ENCODE measurements at places on chromosomes 6 and 20.

- no peak for DNase-seq
Observed at GRCh38 chr6:56579155-56579851, 63.4 kb downstream of the DST start.

- DNase-seq = no peak
Observed at GRCh38 chr20:7437311-7437710, 502.9 kb downstream of the HAO1 start.

- no peak for DNase-seq
Observed at GRCh38 chr20:17806739-17807441, 107.1 kb downstream of the BANF2 start.

DNA sequence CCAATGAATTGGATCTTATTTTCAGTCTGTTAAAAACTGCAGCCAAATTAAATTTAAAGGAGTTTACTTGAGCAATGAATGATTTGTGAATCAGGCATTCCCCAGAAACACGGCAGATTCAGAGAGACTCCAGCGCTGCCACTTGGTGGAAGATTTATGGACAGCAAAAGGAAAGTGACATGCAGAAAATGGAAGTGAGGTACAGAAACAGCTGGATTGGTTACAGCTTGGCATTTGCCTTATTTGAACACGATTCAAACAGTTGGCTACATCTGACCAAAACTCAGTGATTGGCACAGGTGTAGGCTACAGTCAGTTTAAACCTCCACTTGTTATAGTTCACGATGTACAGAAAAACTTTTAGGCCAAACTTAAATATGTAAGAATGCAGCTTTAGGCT, 257.6 kb upstream of the IMPG1 start:
- DNase-seq = no peak

- no peak for DNase-seq
Observed at GRCh38 chr20:63100174-63100925, 93.6 kb upstream of the BHLHE23 start.

GRCh38 chr20:34069341-34070078, 42.5 kb downstream of the EIF2S2 start:
- DNase-seq = no peak

DNA sequence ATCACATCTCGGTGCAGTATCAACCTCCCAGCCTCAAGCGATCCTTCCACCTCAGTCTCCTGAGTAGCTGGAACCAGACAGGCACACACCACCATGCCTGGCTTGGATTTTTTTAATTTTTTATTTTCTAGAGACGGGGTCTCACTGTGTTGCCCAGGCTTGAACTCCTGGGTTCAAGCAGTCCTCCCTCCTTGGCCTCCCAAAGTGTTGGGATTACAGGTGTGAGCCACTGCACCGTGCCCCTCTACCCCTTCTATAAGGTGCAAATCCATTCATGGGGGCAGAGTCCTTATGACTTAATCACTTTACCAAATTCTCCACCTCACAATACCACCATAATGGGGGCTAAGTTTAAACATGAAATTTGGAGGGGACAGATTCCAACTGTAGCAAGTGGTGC, 37.7 kb downstream of the TMEM181 start:
- DNase-seq = no peak

GRCh38 chr6:7048894-7049293, 58.9 kb upstream of the RREB1 start:
- no peak for DNase-seq

GRCh38 chr6:151681433-151682059, 125.9 kb upstream of the ESR1 start:
- no peak for DNase-seq

- no peak for DNase-seq
Observed at GRCh38 chr6:14676064-14676463, 558.5 kb downstream of the CD83 start.

DNA sequence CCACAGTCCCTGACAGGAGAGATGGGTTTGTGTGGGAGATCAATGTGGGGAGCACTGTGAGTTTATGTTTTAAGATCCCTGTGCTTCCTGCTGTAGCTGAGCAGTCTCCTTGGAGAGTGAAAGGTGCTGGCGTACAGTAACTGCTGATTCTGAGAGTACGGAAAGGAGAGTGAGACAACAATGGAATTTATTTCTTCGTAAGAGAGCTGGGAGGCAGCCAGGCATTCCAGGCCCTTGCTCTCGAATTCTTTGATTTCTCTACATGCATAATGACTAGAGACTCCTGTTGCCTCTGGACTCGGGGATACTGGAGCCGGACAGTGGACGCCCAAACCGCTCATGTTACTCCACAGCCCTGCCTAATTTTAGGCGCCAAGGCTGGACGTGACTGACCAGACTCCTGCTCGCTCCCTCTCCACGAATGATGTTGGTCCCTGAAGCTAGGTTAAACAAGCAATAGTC, 131.0 kb upstream of the PHACTR1 start:
- DNase-seq = no peak

DNA sequence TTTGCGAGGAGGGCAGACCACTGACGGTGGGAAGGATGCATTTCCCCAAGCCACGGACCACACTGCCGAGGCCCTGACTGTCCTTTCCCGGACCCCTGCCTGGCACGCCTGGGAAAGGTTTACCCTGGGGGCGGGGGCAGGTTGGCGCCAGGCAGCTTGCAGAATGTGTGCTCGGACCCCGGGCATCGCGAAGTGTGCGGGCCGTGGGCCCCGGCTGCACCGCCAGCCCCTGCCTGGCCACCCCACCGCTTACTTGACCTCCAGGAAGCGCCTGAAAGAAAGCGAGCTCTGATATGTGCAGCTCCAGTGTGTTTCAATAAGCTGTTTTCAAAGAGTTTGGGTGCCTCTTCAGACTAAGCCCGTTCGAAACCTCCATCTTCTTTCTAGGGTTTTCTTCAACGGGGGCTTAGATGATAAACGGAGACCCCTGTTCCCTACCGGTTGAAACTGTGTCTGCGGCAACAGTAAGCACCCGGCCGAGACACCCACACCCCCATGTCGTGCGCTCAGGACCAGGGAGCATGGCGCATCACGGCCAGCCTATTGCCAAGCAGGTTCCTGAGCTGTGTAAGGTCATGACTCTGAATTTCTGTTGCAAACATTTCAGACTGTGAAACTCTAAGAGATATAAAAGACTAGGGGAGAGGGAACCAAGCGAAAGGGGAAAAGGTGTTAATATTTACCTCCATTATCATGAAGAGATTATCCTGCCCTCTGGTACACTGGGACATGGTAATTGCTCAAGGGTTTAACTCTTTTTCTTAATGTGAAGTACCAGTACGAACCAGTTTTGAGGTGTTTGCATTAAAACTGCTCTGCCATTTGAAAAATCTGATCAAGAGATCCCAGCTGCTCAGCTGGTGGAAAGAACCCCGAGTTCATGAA, 231.2 kb upstream of the FOXQ1 start:
- DNase-seq = no peak

- no peak for DNase-seq
Observed at GRCh38 chr6:34249469-34250261, 859 bp upstream of the SMIM29 start.

GRCh38 chr6:46688117-46688965, 656 bp downstream of the TDRD6 start:
- DNase-seq = no peak

GRCh38 chr6:19159089-19159488, 678.1 kb upstream of the ID4 start:
- no peak for DNase-seq

DNA sequence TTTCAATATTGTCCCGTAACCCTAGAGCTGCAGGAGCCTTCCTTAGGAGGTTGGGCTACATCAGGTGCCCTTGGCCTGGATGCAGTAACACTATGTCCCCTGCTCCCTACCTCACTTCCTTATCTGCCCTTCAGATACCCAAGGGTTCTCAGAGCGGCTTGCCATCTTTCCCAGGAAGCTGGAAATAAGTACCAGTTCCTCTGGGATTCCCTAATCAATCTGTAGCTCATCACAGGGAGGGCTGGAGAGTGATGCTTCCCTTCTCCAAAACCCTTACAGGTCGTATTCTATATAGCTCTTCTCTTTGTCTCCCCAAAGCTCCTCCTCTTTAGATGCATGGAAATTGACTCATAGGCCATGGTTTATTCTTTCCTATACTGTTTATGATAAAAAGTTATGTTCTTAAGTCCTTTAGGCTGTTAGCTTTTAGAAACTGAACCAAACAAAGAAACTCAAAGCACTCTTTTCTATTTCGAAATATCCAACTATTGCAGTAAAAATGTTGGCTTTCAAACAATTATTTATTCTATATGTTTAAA, 4.2 kb downstream of the MYCT1 start:
- no peak for DNase-seq

GRCh38 chr6:110814102-110815014, 911 bp downstream of the CDK19 start:
- DNase-seq = no peak

DNA sequence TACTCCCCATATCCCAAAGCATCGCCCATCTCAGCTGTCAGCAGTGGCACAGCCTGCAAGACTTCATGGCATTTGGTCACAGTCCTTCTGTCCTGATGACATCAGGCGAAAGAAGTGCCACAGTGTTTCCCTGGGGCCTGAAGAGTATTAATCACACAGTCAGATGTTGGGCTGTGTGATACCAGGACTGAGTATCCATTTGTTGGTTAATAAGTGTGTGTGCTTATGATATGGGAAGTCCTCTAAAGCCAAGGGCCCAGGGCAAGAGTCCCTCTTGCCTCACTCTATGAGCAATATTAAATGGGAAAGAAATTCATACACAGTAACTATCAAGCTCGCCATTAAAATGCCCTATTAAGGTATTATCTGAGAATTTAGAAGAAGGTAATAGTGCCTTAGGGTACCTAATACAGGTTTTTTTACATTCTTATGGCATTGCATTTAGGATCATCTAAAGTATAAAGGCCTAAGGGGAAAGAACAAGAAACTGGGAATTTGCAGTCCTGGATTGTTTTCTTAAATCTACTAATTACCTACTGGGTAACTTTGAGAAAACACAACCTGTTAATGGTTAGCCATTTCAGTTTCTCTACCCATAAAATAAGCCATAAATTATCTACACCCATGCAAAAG, 204.1 kb upstream of the PREP start:
- no peak for DNase-seq

- DNase-seq = no peak
Observed at GRCh38 chr6:107156617-107157016, 41.3 kb upstream of the BEND3 start.

- no peak for DNase-seq
Observed at GRCh38 chr6:147515327-147515726, 6.8 kb downstream of the SAMD5 start.

DNA sequence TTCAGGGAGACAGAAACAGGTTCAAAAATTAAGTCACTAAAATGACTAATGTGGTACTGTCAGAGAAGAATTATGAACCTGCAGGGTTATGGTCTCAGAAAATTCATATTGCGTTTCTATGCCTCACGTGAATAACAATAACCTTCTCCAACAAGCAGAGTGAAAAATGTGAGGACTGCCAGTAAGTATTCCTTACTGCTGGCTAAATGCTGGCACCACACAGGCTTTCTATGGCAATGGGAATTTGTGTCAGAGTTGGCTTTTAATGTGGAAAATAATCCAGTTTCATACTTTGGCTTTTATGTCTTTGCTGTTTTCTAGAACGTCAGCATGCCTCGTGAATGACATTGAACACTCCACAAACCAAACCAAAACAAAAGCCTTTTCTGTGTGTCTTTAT, 656.0 kb downstream of the KIF16B start:
- no peak for DNase-seq

DNA sequence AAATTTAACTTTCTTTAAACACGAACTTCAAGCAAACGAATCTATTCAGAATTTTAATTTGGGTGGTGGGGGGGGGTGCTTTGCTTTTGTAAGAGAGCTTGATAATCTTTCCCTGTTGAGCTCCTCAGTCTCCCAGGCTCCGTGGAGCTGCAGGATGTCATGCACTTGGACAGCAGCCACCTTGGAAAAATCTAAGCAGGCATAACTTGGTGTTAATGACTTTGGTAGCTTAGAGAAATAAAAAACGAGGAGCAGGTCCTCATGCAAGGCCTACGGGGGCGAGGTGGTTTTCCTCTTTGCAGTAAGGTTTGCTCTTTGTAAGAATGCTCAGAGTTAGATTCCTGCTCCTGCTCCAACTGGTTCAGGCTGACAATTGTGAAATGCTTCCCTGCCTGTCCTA, 102.3 kb downstream of the EDN1 start:
- no peak for DNase-seq

DNA sequence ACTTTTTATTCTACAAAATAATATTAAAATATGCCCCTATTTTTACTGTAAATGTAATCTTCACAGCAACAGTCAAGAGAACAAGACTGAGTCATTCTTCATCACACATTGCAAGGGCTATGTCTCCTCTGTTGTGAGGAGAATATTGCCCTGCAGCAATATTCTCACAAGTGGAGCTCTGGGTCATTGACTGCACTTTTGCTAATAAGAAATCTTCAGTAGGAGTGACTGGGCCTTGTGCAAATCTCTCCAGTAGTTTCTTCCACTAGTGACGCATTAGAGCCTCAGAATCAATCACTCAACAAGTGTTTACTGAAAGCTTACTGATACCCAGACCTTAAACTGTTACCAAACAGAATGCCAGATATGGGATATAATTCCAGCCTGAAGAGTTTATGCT, 49.1 kb downstream of the LAMA2 start:
- DNase-seq = no peak

DNA sequence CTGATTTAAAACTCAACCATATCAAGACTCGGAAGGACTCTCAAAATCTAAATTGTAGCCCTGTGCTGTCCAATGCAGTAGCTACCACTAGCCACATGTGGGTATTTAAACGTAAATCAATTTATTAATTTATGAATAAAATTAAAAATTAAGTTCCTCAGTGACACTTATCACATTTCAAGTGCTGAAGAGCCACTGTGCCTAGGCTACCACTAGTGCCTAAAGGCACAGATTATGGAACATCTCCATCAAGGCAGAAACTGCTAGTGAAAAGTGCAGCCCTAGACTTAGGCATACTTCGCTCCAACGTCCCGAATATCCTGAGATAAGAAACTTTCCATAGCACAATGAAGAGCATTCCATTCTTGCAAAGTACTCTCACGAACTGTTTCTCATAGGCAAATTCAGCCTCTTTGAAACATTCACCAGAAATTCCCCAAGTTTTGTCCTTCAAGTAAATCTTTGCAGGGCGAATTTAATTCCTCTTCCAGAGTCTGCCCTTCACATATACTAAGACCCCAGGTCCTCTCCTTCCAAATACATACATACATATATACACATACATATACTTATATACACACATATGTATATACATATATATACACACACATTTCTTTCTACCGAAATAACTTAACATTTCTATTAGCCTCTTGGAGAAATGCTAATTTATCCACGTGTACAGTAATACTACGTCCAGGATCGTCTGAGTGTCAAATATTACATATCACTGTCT, 1.3 kb downstream of the SUPT3H start:
- no peak for DNase-seq

- DNase-seq = no peak
Observed at GRCh38 chr6:36436466-36436865, 6.2 kb downstream of the PXT1 start.

DNA sequence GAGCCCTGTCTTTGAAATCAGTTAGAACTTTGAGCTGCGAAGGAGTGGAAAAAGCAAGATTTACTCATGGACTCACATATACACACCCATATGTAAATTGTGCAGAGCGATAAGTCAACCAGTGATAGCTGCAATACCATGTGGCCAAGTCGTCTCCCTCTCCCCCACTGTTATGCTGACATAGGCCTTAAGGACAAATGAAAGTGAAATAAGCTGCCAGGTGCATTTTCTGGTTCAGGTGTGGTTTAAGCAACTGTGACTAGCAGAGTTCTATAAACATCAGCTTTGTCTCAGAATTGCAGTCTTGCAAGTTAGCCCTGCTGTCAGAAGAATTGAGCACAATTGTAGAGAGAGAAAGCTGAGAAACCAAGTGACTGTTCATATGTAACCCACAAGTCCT, 9.6 kb downstream of the FAM83B start:
- no peak for DNase-seq

GRCh38 chr6:154202339-154202738, 154.3 kb downstream of the IPCEF1 start:
- DNase-seq = no peak

- DNase-seq = no peak
Observed at GRCh38 chr6:123380257-123380656, 256.5 kb downstream of the TRDN start.
